Panc1 (cell line): ENCODE measurements at places on chromosomes 11 and 22. TPM values are rescaled to one million over a fixed set of nuclear protein-coding genes. Genes with fewer than 3 reads are reported as not detected.

The CCDC83 gene
- not detected for total RNA-seq

The CNTF gene
- total RNA-seq, result 3.0 TPM

The DBX1 gene
- total RNA-seq, result not detected

The CNIH2 gene
- total RNA-seq, result 9.3 TPM

DNA sequence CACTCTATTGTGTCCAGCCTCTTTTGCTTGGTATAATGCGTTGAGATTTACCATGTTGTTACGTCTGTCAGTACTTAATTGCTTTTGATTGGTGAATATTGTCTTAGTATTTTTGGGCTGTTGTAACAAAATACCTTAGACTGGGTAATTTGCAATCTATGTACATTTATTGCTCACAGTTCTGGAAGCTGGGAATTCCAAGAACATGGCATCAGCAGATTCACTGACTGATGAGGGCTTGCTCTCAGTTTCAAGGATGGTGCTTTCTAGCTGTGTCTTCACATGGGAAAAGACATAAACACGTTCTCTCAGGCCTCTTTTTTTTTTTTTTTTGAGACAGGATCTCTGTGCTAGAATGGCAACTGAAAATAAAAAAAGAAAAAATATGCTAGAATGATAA is 46.7 kb upstream of the INCENP start:
- DNase-seq, result no peak

DNA sequence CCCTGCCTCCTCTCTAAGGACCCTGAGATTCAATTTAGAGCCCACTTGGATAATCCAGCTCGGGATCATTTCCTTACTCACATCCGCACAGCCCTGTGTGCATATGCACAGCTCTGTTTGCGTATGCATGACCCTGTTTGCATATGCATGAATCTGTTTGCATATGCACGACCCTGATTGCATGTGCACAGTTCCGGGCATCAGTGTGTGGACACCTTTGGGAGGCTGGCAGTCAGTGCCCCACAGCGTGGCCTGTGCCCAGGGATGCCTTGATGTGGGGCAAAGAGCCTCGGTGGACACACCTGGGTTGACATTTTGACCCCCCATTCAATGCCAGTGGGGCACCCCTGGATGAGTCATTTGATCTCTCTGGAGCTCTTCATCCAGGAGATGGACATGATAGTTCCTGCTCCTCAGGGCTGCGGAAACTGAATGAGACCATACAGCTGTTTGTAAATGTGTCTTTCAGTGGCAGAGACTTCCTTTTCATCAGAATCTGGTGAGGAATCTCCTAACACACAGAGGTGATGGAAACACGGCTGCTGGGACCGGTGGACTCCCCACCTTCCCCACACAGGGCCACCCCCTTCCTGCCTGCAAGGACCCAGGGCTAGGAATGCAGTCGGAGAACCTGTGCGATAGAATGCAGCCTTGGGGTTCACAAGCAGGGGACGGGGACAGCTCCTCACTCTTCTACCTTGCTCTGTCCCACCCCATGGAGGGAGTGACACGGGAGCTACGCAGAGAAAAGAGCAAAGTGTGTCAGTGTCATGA is 41.2 kb downstream of the MYEOV start:
- DNase-seq, result no peak

DNA sequence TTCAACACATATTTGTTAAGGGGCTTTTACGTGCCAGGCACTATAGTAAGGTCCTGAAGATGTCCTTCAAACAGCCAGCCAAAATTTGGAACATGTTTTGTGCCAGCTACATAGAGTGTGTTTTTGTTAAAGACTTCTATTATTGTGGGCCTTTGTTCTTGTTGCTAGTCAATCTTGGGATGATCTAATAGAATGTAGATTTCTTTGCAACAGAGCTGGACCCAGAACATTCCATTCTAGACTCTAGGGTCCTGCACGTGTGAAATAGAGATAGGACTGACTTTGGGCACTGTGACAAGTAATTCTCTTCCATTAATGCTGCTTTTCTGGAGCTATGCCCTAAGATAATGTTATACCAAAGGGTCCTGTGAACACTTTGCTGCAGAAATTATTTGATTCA is 16.9 kb upstream of the IPO7 start:
- no peak for DNase-seq

GRCh38 chr11:78031629-78032028 is 8.6 kb upstream of the KCTD14 start:
- no peak for DNase-seq

DNA sequence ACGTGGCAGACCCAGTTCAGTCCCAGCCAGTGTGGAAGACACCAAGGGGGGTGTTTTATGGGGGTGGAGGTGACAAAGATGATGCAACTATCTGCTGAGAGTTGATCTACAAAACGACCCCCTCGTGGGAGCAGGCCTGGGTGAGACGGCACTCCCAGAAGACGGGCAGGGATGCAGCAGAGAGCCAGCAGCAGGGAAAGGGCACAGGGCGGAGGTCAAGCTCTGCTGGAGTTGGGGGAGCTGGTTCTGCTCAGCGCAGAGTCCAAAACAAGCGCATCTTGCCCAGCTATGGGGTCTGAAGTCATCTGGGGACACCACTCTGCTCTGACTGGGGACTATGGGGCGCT is 3.9 kb downstream of the GNB1L start:
- DNase-seq, result no peak

- DNase-seq, result no peak
Measured at GRCh38 chr11:46238967-46239800, 38.3 kb upstream of the CREB3L1 start.

DNA sequence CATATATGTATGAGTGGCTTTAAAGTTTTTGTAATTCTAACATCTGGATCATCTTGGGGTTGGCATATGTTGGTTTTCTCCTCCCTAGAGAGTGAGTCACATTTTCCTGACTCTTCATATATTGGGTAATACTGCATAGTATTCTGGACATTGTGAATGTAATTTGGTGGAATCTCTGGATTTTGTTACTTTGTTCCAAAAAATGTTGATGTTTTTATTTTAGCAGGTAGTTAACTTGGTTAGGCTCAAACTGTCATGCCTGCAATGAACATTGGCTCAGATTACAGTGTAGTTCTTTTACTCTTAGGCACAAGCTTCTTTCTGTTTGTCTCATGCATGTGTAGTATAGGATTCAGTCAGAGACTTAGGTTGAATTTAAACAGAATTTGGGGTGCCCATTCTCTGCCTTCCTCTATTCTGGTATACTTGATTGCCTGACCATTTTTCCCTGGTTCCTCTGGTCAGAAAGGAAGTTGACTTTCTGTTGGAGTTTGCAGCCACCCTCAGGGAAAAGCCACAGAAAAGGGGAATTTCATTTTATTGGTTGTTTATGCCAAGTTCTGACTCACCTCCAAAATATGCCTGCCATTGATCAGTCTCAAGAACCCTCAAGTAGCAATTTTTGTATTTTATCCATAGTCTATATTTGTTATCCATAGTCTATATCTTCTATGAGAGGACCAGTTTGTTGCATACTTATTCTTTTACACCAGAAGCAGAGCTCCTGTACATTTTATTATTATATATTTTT is 151.7 kb downstream of the UVRAG start:
- peak; percentile 10 for DNase-seq

GRCh38 chr11:107252429-107253161 is 205.0 kb downstream of the CWF19L2 start:
- DNase-seq, result no peak

GRCh38 chr11:100703139-100703538 is 16.1 kb downstream of the ARHGAP42 start:
- DNase-seq, result no peak

DNA sequence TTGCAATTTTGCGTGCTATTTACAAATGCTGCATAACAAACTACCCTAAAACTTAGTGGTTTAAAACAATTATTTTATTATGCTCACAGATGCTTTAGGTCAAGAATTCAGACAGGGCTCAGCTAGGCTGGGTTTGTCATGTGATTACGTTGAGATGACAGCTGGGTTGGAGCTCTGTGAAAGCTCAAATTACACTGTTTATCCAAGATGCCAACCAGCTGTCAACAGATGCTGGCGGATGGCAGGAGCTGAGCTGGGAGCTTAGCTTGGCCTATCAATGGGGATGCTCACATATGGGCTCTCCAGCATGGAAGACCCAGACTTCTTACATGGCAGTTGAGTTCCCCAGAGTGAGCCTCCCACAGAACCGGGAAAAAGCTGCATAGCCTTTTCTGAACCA is 62.7 kb downstream of the STK33 start:
- DNase-seq, result no peak

GRCh38 chr11:92313784-92314183 is 89.2 kb downstream of the FAT3 start:
- DNase-seq, result no peak

- DNase-seq, result no peak
Measured at GRCh38 chr11:76962583-76963416, 71.4 kb upstream of the B3GNT6 start.

DNA sequence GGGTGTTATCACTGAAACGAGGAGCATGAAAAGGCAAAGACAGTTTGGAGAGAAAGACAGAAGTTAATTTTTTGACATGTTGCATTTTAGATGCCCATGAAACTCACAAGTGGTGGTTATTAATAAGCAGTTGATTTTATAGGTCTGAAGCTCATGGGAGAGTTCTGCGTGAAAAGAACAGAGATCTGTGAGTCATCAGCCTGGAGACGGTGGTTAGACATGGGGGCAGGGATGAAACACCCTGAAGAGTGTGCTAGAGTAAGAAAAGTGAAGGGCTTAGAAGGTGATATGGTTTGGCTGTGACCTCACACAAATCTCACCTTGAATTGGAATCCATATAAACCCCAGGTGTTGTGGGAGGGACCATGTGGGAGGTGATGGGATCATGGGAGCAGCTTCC is 289.1 kb upstream of the ISX start:
- DNase-seq, result no peak

DNA sequence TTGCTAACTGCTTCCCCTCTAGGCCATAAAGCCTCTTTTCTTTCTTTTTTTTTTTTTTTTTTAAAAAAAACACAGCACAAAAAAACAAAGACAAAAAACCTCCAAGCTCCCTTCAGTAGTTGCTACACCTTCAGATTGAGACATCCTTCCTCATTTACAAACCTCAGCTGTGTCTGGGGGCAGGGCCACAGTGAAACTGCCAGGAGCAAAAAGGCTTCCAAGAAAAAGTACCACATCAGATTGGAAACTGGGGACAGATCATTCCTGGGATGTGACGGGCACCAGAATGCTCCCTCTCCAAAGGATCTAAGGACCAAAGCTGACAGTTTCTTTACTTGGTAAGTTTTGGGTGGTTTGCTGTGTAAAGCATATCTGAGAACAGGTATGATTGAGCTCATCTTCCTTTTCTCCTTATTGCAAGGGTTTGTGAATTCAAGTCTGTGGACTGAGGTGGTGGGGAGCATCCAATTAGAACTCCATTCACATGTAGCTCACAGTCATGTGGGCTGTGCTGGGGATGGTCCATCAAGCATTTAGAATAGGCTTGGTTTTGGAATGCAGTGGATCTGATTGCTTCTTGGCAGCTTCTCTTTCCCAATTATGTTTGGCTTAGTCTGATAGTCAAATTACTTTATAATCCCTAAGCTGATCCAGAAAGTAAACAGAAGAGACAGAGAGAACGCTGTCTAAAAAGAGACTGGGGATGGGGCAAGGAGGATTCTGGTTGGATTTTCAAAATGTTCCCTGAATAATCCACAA is 705 bp downstream of the BBOX1 start:
- no peak for DNase-seq

GRCh38 chr11:86693518-86693917 is 21.1 kb upstream of the ME3 start:
- DNase-seq, result no peak

DNA sequence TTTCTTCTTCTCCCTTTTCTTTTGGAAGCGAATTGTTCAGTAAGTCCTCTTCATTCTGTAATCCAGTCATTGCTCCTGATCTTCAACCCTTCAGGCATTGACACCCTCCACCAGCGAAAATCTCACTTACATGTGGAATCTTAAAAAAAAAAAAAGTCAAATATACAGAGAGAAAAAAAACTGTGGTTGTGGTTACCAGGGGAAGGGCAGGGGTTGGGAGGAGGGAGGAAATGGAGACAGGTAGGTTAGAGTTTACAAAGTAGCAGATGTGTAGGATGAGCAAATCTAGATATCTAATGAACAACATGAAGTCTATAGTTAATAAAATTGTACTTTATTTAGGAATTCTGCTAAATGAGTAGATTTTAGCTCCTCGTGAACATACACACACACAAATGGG is 17.7 kb upstream of the TMEM123 start:
- DNase-seq, result no peak

DNA sequence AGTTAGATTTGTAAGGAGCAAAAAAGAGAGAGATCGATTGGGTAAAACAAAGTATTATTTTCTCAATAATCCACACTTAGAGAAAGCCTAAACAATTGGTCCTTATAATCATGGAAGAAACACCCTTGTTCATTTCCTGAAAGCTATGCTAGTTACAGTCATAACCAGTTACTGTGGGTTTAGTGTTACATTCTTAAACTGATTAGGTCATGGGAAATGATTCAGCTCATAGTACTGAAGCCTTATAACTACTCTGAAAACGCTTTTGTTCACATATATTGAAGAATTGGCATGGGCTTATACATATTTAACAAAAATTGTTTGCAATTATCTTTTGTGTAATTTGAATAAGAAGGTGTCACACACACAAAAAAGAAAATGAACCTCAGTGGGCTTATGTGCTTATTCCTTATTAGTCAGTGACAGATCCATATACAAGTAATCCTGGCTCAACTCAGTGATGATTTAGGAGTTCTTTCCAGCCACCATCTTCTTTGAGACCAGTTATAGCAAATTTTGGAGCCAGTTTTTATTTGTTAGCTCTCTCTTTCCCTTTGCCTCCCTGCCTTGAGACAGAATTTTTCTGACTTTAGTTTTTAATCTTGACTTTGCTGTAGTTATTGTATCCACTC is 198.5 kb upstream of the CTSC start:
- peak; percentile 84 for DNase-seq

DNA sequence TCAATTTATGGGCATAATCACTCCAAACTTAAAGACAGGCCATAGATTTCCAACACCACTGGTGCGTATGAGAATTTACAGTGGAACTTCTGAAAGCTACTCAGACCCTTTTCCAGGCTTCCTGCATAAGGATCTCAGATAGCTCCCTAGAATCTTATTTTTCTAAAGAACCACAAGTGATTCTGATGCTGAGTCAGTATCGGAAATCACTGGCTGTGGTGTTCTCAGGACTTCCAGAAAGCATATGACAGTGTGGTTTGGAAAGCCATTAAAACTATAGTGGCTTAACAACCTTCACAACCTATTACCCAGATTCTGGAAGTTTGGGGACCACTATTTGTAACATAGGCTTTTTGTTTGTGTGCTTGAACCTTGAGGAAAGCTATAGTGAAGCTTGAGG is 756.0 kb downstream of the DLG2 start:
- DNase-seq, result no peak

GRCh38 chr11:121552154-121552553 is 99.4 kb upstream of the SORL1-AS1 start:
- no peak for DNase-seq

DNA sequence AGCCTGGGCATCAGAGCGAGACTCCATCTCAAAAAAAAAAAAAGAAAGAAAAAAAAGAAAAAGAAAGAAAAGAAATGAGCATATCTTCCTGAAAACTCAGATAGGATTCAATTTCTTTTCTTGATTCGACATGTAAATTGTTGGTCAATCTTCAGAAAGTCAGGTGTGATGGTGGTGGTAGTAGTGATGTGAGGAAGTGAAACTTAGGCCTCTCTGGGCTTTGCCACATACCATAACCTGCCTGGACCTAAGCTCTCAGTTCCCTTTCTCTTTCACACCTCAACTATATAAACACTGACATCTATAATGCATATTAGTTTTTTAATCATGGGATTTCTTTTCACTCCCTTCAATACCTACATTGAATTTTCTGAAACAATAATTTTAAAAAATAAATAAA is 98.0 kb upstream of the TBCEL start:
- DNase-seq, result no peak
